Daoy (cell line): ENCODE measurements at places on chromosomes 2 and 18. TPM values are rescaled to one million over a fixed set of nuclear protein-coding genes. Genes with fewer than 3 reads are reported as not detected.

DNA sequence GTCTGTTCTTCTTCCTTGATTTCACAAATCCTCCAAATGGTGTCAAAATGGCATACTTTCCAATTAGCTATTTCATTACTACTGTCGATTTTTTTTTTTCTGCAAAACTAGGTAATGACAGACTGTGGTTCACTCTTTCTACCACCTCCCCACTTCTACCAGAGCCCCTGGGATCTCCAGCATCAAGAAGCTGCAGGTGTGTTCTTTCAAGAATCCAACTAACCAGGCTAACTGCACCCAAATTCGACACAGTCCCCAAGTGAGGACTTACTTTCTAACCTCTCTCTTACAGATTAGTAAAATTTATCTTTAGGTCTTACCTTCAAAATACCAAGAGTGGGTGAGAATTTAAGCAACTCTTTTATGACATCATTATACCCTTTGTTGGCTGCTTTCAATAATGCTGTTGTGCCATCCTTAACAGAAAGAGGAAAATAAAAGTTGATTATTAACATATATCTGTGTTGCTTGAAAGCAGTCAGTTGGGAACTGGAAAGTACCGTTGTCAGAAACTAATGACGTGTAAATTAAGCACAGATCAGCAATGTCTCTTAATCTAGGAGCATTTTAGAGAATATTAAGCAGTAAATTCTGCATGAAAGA lies 31.2 kb upstream of the NPC1 start:
- DNase-seq = no peak

GRCh38 chr2:217048730-217049129 lies 188.9 kb upstream of the TNP1 start:
- no peak for DNase-seq

GRCh38 chr2:162114271-162114670 lies 37.8 kb downstream of the GCG start:
- no peak for DNase-seq

DNA sequence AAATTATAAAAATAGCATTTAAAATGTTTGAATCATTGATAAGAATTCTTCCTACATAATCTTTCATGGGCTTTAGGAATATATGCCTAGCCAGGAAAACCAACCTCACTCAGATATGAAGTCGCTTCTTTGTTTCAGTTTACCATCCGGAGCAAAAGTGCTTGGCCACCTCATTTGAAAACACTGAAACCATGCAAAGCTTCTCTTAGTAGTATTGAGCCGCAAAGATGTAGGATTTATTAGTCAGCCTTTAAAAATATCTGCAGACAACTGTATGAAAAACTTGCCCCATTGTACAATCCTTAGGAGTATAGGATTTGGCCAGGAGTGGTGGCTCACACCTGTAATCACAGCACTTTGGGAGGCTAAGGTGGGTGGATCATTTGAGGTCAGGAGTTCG lies 24.3 kb upstream of the GPD2 start:
- DNase-seq = no peak

- DNase-seq = peak; percentile 0
These were observed 449.2 kb upstream of the DCC start for GRCh38 chr18:51890762-51891161.

DNA sequence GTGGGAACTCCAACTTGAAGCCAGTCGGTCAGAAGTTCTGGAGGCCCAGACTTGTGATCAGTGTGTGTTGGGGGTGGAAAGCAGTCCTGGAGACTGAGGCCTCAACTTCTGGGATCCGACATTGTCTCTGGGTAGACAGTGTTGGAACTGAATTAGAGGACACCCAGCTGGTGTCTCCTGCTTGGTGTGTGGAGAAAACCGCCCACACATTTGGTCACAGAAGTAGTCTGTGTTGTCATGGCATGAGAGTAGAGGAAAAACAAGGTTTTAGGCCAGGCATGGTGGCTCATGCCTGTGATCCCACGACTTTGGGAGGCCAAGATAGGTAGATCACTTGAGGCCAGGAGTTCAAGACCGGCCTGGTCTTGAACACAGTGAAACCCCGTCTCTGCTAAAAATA lies 51.5 kb downstream of the PUM2 start:
- DNase-seq = no peak

Gene ABCG5
- total RNA-seq = not detected in 2 replicates
